ENCODE measurements at places on chromosomes 16 and 17.

DNA sequence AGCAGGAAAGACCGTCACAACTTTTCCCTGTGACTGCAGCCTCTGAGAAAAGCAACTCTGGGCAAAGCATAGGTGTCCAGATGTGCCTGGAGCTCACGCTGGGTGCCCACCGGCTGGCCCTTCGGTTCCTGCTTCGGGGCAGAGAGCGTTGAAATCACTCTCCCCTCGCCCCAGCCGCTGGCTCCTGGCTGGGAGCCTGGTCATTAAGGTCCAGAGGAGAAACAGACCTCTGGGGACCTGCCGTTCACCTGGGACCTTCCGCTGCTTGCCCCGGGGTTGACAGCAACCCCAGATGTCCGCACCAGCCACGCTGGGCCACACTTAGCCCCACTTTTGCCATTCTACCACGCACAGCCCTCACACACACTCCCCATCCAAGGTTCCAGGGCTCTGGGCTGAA lies 13.1 kb downstream of the MRM3 start:
- no peak for DNase-seq

DNA sequence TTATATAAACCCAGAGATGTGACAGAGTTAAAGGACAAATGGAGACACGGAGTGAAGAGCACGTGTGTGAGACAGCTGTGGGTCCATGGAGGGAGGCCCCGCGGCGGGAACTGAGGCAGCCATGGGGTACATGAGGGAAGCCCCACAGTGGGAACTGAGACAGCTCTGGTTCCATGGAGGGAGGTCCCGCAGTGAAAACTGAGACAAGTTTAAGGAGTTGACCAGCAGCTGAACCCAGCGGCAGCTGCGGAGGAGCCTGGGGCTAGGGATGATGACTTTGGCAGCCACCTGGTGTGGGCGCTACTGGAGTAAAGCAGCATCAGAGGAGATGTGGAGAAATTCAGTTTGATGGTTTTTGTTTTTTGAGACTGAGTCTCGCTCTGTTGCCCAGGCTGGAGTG lies 185.1 kb downstream of the RPTOR start:
- no peak for DNase-seq

GRCh38 chr17:41972571-41973407 lies 6.2 kb downstream of the CNP start:
- no peak for DNase-seq

DNA sequence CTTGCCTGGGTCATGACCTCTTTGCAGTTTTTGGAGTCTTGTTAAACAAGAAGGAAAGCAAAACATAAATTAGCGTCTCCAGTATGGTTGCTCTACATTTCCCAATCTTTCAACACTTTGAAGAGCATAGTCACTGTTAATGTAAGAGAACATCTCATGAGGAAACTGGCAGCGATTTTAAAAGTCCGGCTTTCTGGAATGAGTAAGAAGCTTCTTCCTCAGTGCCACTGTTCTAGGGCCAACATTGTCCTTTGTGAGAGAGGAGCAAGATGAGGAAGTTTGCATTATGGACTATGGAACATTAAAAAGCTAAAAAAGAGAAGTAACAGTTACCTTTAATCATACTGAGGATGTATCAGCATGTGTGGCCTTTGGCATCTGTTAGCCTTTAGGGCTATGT lies 73.1 kb downstream of the WNT3 start:
- no peak for DNase-seq

GRCh38 chr16:12300490-12300889 lies 324.0 kb downstream of the SNX29 start:
- no peak for DNase-seq

GRCh38 chr17:50534979-50535326 lies 2.4 kb downstream of the EPN3 start:
- DNase-seq: no peak

GRCh38 chr17:74259667-74260524 lies 14.1 kb upstream of the DNAI2 start:
- no peak for DNase-seq

GRCh38 chr16:57021757-57022156 lies 32.4 kb downstream of the NLRC5 start:
- no peak for DNase-seq

DNA sequence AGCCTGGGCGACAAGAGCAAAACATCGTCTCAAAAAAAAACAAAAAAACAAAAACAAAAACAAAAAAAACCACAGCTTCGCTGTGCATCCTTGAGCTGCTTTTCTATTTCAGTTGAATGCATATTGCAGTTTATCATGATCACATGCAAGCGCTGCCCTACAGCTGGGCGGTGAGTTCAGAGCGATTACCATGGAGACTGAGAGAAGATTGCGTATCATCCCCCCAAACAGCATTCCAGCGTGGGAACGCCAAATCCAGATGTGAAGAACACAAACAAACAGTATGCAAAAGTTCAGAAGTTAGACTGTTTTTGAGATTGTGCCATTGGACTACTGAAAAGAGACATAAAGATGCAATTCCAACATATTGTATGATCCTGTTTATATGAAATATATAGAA lies 15.1 kb upstream of the SLC52A1 start:
- DNase-seq: no peak

DNA sequence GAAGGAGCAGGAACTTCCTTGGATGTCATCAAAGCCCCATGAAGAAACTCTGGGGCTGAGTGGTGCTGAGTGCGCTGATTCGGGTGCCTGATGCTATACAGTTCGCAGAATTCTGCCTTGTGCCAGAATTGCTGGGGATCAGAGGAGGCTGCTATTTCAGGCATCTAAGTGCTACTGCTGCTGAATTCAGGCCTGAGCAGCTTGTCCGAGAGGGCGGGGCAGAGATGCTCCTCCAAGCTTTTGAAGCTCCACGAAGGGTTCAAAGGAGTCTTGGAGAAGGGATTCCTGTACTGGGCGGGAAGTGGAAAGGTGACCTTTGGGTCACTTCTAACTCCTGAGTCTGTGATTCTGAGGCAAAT lies 227.8 kb downstream of the CCDC182 start:
- no peak for DNase-seq

GRCh38 chr16:69110406-69110805 lies 5.0 kb downstream of the HAS3 start:
- DNase-seq: no peak

DNA sequence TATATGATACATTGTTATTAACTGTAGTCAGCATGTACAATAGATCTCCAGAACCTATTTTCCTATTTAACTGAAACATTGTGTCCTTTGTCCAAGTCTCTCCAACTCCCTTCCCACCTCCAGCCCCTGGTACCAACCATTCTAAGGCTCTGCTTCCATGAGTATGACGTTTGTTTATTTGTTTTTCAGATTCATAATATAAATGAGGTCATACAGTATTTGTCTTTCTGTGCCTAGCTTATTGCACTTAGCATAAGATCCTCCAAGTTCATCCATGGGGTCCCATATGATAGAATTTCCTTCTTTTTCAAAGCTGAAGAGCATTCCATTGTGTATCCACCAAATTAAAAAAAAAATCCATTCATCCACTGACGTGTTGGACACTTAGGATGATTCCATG lies 39.4 kb downstream of the OTOA start:
- no peak for DNase-seq

DNA sequence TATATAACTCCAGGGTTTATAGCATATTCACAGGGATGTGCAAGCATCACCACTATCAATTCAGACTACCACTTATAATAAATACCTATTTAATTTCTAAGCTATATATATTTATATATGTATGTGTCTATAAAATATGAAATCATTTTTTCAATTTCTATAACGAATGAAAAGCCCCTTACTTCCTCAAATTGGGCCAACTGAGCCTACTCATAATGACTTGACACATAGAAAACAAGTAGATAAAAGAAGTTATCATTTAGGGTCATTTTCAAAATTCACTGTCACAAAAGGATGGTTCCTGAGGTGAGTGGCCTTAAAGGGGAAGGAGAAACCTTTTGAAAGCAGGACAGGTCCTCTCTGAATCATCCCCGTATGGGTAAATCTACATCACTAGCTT lies 114.1 kb downstream of the ADCY9 start:
- DNase-seq: no peak

DNA sequence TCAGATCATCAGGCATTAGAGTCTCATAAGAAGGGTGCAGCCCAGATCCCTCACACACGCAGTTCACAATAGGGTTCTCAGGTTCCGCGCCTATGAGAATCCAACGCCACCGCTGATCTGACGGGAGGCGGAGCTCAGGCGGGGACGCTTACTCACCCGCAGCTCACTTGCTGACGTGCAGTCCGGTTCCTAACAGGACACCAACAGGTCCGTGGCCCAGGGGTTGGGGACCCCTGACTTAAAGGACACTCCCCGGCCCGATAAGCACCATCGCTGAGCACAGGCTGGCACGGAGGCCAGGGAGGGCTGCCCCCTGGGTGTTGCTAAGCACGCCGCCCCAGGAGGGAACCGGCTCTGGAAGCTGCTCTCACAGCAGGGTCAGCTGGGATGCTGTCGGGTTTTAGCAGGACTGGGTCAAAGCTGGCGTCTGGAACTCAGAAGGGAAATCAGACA lies 30.1 kb upstream of the BAHCC1 start:
- DNase-seq: no peak

DNA sequence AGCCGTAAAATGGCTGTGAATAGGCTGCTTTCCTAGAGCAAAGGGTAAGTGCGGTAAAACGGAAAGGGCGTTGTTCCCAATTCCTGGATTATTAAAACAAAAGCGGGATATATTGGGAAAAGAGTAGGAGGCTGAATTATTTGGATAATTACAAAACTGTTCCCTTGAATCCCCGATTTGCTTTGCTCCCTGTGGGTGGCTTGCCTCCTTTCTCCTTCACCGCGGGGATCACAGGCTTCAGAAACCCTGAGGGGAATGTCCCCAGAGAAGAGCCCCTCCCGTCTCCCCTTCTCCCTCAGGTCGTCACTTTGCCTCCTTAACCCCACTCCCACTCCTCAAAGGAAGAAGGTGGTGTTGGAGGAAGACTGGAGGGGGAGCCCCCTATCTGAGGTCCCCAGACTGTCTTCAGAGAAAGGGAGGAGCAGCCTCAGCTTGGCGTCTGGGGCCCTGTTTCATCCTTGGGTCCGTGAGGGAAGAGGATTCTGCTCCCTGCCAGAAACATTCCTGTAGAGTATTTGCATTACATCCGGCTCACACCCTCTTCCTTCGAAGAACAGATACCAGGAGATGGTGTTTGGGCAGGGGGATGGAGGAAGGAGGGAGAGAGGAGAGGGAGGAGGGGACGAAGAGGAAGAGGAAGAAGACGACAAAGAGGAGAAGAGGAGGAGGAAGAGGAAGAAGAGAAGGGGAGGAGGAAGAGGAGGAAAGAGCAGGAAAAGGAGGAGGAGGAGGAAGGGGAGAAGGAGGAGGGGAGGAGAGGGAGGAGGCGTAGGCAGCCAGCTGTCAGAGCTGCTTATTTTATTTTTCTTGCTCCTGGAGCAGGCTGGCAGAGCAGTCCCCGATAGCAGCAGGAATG lies 31.8 kb downstream of the MRM1 start:
- DNase-seq: no peak

- peak; percentile 91 for DNase-seq
These were observed at the start of gene DDX42 for GRCh38 chr17:63774141-63774968. Gene DDX42, plus strand, starts transcription at chr17:63774170. Its CDS starts 12,880 bp downstream, at chr17:63787050.

DNA sequence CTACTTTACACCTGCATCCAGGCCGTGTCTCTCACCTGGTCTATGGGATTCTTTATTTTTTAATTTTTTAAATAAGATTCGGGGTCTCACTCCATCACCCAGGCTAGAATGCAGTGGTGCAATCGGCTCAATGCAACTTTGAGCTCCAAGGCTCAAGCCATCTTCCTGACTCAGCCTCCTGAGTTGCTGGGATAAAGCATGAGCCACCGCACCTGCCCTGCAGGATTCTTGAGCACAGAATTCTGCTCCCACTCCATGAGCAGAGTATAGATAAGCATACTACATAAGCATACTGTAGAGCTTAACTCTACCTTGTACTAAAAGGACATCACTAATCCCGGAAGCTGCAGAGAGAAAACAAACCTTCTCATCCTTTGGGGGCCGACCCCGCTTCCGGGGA lies 15.5 kb downstream of the GLYR1 start:
- no peak for DNase-seq

Data from stimulated activated CD4-positive, alpha-beta T cell treated with anti-CD3 and anti-CD28 coated beads, Interleukin-2, amount 100 ng/mL, for 24 hours (primary cell).